Neuronal stem cell (in vitro differentiated cells): ENCODE measurements at places on chromosomes 7 and 10.

- no peak for DNase-seq
Observed at GRCh38 chr7:26993816-26994810, 101.7 kb downstream of the HOXA1 start.

GRCh38 chr10:98377001-98377400, 38.0 kb downstream of the PYROXD2 start:
- DNase-seq = no peak

DNA sequence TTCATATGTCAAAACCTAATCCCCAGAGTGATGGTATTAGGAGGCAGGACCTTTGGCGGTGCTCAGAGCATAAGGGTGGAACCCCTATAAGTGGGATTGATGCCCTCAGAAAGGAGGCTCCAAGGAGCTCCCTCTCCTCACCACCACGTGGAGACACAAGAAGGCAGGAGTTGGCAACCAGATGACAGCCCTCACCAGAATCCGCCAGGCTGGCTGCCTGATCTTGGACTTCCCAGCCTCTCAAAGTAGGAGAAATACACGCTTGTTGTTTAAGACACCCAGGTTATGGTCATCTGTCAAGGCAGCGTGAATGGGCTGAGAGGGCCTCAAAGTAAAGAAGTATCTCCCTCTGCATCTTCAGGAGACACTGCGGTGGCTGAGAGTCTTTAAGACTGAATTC, 187.7 kb downstream of the TNS3 start:
- no peak for DNase-seq

DNA sequence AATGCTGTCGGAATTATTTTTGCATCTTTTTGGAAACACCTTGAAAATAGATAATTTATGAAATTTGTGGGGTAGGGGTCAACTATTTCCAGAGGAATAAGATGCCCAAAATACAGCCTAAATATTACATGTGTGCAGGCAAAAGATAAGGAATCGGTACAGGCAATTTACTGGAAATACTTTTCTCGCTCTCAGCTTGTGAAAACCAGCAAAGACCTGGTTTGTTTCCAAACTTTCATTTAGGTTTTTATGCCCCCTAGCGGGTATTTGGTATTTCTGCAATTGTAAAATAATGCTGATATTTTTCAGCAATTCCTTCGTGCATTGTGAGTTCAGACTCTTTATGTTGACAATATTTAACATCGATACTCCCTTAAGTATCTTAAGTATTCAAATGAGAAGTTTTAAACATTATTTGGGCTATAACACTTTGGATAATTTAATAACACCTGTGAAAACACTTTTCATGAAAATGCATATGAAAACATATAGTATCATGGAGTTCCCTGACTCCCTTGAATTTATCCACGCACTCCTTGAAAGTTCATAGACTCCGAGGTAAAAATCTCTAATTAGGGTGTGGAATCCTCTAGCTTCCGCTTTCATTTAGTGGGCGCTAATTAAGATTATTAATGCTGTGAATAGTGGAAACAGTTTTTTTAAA, 132.4 kb downstream of the TSPAN12 start:
- no peak for DNase-seq

- no peak for DNase-seq
Observed at GRCh38 chr10:107264742-107265141, 100.2 kb upstream of the SORCS1 start.

GRCh38 chr7:17094963-17095574, 203.4 kb upstream of the AHR start:
- no peak for DNase-seq

DNA sequence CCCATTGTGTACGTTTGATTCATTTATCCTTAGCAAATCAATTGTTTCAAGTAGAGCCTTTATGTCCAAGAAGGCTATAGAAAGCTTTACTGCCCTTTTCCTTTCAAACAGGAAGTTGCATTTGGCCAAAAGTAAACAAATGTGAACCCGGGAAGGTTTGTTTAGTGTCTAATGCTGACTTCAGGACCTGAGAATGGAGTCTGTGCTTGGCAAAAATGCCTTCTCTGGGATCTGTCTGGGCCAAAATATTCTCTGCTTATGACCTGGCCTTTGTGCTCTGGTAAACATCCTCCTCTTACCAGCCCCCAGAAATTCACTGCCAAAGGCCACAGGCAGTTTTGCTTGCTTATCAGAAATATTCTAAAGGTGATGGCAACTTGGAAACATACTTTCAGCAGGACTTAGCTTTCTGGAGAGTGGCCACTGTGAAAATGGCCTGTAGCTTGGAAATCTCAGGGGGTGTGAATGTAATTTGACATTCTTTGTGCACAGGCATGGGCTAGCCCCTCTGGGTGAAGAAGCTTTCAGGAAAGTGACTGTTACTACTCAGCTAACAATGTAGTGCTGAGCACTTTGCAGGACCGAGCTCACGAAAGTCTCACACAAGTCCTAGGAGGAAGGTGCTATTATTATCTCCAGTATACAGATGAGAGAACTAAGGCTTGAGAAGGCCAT, 199.5 kb downstream of the PTEN start:
- DNase-seq = no peak

- DNase-seq = no peak
Observed at GRCh38 chr7:26594553-26594952, 269.8 kb downstream of the SKAP2 start.

DNA sequence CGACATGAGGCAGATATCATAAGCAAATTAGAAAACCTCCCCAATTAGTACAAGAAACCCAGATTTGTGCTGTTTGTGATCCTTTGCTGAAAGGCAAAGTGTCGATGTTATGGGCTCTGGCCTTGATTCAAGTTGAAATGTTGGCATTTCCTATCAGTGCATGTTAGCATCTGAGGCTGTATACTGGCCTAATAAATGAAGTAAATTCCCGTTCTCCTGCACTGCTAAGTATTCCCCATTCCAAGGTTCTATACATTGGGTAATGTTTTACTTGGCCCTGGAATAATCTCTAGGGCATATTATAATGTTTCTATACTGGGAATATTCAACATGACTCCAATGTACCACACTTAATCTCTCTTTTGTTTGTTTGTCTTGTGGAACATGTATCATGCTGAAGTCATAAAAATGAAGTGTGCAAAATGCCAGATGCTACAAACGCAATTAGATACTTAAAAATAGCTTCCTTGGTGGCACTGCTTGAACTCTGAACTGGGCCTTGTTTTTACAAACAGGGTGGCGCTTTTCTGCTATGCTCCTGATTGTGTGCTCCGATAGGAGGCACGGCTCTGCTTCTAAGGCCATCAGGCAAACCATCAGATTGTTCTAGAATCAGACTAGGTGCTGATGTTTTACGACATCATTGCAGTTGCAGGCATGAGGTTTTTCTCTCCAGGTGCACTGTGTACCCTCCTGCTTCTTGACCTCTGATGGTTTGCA, 156.7 kb upstream of the TCF7L2 start:
- no peak for DNase-seq

DNA sequence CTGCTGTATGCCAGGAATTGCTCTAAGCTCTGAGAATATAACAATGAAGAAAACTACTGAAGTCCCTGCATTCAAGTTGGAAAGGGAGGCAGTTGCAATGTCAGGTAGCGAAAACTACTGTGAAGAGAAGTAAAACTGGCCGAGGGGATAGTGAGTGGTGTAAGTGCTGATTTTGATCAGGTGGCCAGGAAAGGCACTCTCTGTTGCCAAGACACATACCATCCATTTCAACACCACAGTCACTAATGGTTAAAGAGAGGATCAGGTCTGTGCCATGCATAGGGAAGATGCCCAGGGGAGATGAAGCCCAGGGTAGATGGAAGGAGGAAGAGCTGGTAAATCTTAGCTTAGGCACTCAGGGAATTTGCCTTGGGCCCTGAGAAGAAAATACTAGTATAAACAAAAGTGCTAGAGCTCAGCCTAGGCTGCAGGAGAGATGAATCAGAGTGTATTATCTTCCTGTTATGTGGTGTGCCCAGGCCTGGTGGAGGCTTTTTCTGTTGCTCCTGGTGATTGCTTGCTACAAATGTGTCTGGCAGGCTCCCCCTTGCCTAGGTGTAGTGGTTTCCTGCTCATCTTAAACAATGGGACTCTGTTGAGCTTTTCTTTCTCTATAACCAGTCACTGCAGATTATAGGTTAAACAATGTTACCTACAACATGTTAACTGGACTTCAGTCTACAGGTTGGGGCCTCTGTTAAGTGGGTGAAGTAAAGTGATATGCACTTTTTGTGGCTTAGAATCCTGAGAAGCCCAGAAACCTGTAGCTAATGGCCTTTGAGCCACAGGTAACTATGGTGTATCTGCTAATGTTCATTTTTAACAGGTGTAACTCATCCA, 125.5 kb downstream of the LRRC4 start:
- no peak for DNase-seq

- DNase-seq = no peak
Observed at GRCh38 chr7:22137026-22137425, 191.3 kb upstream of the CDCA7L start.

GRCh38 chr7:5500056-5500776, 76.6 kb upstream of the TNRC18 start:
- DNase-seq = no peak

GRCh38 chr7:138064856-138065357, 11.4 kb upstream of the AKR1D1 start:
- DNase-seq = no peak

DNA sequence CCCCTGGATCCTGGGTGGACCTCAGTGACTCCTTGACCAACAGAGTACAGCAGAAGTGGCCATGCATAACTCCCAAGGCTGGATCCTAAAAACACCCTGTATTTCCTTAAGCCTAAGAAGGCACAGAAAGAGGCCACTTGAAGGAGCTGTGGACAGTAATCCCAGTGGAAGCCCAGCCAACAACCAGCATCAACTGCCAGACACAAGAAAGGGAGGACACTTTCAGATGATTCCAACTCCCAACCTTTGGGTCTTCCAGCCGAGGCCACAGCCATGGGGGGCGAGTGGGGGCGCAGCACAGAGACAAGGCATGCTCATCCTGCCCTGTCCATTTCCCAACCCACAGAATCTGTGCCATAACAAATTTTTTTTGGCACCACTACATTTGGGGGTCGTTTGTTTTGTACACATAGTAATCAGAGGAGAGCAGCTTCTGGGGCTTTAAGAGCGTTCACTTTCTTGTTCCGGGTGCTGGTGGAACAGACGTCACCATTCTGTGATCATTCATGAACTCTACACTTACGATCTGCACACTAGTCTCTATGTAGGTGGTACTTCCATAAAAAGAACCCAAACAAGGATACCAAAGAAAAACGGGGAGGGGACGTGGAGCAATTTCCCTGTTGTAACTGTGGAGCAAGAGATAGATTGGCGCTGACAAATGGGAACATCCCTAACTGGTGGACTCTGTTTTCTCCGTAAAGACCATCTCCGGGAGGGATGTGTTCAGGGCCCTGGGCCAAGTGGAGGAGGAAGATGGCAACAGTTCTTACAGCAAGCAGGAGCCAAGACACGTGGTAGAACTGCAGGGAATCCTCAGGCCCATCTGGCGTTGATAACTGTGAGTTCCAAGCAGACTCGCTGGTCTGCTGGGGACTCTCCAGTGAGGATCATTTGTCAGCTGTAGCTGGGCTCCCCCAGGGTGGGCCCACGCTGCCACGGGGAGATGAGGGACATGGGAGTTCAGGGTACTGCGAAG, 6.0 kb upstream of the SLC29A3 start:
- no peak for DNase-seq

DNA sequence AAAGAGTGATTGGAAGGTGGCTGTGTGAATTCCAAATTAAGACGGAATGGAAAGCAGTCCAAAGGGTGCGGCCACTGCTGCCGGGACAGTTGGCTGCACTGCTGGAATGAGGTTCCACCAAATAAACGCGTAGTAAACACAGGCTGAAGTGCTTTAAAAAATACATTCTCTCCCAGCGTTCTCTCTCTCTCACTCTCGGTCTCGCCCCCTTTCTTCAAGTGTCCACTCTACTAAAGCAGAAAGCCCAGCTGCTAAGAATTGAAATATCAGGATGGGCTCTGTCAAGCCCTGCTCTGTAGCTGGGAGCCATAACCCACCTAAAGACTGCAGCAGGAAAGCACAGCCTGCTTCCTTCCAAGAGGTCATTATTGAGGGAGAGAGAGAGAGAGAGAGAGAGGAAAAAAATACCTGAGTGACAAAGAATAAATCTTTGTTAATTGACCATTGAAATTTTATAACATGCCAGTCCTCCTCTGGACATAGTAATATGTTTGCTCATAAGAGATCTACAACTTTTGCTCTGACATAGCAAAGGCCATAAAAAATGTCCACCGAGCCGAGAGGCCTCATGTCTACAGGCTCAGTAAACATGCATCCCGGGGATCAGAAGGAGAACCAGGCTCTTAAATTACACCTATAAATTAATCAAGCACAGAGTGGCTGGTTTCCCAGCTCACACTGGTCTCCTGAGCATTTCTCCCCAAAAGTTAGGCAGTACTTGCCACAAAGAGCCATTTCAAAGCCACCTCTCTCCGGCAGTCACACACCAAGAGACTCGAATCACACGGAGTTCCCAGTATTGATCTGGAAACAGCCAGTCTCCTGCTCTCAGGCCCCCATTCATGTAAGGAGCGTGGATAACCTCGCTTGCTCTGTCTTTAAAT, 72.8 kb downstream of the FGFR2 start:
- DNase-seq = no peak

- peak; percentile 48 for DNase-seq
Observed at GRCh38 chr10:102119417-102120141, 589 bp downstream of the LDB1 start.

DNA sequence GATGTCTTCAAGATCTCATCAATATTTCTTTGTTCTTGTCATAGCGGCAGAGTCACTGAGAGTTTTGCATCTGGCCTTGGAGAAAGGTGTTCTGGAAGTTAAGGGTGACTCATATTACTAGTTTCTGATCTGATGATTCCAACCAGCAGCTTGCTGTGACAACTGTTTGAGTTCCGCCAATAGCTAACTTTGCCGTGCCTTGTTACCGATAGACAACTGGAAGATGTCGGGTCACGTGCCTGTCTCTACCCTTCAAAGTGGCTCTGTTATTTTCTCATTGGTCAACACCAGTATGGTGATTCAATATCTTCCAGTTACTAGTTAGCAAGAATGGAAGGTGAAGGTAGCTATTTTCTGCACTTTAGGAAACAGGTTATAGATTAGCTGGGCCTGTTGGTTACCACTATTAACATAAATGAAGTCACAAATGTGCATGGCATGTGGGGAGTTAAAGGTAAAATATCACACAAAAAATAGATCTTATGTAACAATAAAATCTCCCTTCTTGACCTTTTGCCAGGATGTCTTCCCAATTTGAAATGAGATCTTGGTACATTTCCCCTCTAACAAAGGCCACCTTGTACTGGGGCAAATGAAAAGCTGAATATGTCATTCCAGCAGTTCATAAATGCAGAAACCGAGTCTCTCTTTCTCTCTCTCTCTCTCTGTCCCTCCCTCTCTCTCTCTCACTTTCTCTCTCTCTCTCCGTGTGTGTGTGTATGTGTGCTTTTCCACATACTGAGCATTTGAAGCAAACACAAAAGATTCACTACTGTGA, 2.6 kb upstream of the MGAM2 start:
- no peak for DNase-seq
